ENCODE measurements at places on chromosomes 1 and 21.

DNA sequence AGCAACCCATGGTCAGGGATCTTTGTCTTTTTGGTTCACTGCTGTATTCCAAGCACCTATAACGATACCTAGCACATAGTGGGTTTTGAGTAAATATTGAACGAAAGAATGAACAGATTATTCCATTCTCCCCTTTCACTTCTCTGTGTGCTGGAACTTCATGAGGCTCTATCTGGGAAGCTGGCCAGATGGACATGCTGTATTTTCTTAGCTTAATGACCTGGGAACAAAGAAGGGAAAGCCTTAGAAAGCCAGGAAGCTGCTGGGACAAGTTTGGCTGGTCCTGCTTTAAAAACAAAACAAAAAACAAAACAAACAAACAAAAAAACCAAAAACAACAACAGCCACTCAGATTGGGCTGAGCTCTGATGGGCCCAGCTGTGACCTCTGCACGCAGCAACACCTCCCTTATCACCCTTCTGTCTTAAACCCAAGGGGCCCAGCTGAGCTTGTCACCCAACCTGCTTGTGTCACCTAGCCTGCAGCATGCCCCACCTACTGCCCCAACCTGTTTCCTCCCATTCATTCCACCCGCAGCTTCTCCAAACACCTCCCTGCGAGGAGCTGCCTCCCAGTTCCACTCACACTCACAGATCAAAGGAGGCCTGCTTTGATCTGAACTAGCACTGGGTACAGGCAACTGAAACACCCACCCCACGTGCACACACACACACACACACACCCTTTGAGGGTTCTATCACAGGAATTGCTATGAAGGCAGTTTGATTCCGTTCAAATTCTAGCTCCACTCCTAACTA lies 37.1 kb downstream of the SLC30A1 start:
- DNase-seq: no peak

- no peak for DNase-seq
Measured at GRCh38 chr1:202015662-202015937, 5.2 kb downstream of the ELF3 start.

- DNase-seq: no peak
Measured at GRCh38 chr1:229047161-229047839, 223.6 kb upstream of the RAB4A start.

DNA sequence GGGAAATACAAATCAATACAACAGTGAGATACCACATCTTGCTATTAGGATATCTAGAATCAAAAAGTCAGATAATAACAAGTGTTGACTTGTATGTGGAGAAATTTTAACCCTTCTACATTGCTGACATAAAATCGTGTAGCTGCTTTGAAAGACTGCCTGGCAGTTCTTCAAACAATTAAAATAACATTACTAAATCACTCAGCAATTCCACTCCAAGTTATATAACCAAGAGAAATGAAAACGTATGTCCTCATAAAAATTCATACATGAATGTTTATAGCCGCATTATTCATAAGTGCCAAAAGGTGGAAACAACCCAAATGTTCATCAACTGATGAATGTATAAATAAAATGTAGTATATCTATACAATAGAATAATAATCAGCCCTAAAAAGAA lies 164.6 kb downstream of the RASAL2 start:
- no peak for DNase-seq

GRCh38 chr1:203522237-203522636 lies 28.3 kb downstream of the OPTC start:
- peak; percentile 99 for DNase-seq

GRCh38 chr1:1135339-1136136 lies 19.6 kb upstream of the C1orf159 start:
- peak; percentile 20 for DNase-seq

DNA sequence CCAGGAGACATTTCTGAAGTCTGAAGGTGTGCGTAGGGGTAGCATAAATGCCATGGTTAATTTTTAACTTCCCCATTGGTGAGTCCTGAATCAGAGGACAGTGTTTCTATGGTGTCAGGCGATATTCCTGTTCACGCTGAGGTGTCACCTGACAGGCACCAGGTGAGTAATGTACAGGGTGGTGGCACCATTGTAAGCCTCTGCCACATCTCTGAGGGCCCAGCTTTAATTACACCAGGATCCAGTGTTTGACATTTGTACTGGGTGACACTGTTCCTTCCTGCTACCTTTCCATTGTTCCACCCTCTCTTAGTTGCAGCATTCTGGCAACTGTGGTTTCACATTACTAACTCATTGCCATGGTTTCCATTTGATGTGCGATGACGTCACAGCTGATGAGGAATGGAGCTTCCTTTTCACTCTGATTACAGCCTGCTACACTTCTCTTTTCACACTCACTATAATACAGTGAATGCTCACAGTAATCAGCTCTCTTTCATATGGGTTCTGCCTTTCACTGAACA lies 40.6 kb upstream of the MARK1 start:
- peak; percentile 80 for DNase-seq

DNA sequence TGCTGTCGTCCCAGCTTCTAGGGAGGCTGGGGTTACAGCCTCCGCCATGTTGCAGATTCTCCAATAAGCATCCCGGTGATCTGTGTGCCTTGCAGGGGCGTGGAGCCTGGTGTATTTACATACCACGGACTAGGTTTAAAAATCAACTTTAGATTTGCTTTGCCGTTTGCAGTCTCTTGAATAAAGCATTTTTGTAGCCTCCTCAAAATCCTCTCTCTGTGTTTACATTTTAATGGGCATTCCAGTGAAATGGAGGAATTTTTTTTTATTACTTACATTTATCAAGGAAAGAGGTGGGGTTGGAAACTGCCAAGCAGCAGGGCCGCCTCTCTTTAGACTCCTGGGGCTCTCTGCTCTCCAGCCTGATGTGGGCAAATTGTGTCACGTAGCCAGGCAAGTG lies 437.5 kb upstream of the VAMP3 start:
- DNase-seq: no peak

GRCh38 chr1:88595355-88596002 lies 88.6 kb upstream of the PKN2 start:
- DNase-seq: no peak

Measured in NCI-H2081 (cell line).